ENCODE measurements at places on chromosomes 2 and 18. TPM values are rescaled to one million over a fixed set of nuclear protein-coding genes. Genes with fewer than 3 reads are reported as not detected.

The ANKRD62 gene
- not detected for total RNA-seq

DNA sequence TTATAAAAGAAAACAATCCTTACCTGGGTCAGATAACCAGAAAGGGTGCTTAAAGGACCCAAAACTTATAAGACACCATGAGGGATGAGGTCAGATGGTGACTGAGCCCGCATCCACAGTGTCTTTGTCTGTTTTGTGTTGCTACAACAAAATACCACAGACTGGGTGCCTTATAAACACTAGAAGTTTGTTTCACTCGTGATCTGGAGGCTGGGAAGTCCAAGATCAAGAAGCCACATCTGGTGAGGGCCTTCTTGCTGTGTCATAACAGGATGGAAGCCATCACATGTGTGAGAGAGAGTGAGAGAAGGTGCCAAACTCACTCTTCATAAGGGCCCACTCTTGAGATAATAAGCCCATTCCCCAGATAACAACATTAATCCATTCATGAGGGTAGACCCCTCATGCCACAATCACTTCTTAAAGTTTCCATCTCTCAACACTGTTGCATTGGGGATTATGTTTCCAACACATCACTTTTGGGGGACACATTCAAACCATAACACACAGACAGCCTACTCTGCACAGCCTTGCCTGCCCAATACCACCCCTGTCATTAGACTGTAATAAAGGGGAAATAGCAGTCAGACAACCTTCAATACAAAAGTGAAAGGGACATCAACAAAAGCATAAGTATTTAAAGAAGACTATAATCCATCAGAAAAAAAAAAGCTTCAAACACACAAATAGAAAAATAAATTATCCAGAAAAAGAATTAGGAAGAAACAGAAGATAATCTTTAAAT, 249.8 kb downstream of the ANAPC1 start:
- H3K27ac ChIP-seq: no peak overlapping the region
- no peaks in the 10 kb centered on the region for H3K27me3 ChIP-seq
- H3K36me3 ChIP-seq: no peaks in the 10 kb centered on the region
- DNase-seq: no peak
- no peaks in the 10 kb centered on the region for H3K4me1 ChIP-seq

GRCh38 chr2:135327146-135327545, 203.9 kb downstream of the ZRANB3 start:
- DNase-seq: no peak
- H3K36me3 ChIP-seq: no peaks in the 10 kb centered on the region
- H3K27me3 ChIP-seq: no peaks in the 10 kb centered on the region
- no peaks in the 10 kb centered on the region for H3K4me1 ChIP-seq
- no peak overlapping the region for H3K27ac ChIP-seq
- H3K4me3 ChIP-seq: no peak overlapping the region

DNA sequence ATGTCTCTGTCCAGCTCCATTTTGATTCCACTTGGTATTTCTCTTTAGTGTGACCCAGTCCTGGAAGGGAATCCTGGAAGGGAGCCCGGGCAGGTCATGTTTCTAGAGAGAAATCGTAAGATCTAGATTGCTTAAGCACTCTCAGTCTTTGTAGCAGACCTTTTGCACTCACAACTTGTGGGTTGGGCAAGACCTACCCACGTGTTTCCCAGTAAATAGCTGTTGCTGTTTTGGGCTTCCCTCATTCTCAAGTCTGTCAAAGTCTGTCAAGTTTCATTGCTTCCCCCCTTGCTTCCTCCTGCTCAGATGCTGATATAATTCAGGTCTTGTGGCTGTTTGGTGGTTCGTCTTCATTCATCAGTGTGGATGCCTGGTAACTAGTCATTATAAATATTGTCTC, 17.4 kb upstream of the NEMP2 start:
- H3K27ac ChIP-seq: no peak overlapping the region
- no peaks in the 10 kb centered on the region for H3K4me1 ChIP-seq
- no peaks in the 10 kb centered on the region for H3K27me3 ChIP-seq
- no peaks in the 10 kb centered on the region for H3K36me3 ChIP-seq
- H3K4me3 ChIP-seq: no peak overlapping the region

The PLB1 gene
- 11.9 TPM for total RNA-seq

DNA sequence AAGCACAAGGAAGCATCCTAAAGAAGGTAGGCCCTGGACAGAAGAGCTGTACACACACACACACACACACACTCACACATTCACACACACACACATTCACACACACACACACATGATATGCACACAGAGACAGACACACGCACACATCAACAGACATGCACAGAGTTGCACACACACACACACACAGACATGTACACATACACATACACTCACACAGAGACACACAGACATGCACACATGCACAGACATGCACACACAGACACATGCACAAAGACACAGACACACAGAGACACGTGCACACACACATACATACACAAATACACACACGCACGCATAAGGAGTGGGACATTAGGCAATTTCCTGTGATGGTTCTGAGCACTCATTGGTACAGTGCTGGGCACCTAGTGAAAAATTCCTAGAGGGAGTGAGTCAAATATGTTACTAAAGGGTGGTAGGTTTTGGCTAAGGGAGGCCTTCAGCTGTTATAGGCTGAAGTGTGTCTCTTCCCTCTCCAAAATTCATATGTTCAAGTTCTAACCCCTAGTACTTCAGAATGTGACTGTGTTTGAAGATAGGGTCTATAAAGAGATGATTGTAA, 26.4 kb downstream of the THNSL2 start:
- DNase-seq: no peak
- no peaks in the 10 kb centered on the region for H3K4me1 ChIP-seq
- H3K27me3 ChIP-seq: no peaks in the 10 kb centered on the region
- H3K4me3 ChIP-seq: no peak overlapping the region
- no peaks in the 10 kb centered on the region for H3K36me3 ChIP-seq
- H3K27ac ChIP-seq: no peak overlapping the region

- peak overlapping the region; percentile 69 for H3K27ac ChIP-seq
- no peaks in the 10 kb centered on the region for H3K4me1 ChIP-seq
- H3K36me3 ChIP-seq: no peaks in the 10 kb centered on the region
- DNase-seq: no peak
These were observed 1.3 kb upstream of the TBC1D8 start for GRCh38 chr2:101152272-101153076.

Measured in breast epithelium (tissue), 4 donors.